Ureter (tissue), 1 donor: ENCODE measurements at places on chromosomes 12 and 14.

DNA sequence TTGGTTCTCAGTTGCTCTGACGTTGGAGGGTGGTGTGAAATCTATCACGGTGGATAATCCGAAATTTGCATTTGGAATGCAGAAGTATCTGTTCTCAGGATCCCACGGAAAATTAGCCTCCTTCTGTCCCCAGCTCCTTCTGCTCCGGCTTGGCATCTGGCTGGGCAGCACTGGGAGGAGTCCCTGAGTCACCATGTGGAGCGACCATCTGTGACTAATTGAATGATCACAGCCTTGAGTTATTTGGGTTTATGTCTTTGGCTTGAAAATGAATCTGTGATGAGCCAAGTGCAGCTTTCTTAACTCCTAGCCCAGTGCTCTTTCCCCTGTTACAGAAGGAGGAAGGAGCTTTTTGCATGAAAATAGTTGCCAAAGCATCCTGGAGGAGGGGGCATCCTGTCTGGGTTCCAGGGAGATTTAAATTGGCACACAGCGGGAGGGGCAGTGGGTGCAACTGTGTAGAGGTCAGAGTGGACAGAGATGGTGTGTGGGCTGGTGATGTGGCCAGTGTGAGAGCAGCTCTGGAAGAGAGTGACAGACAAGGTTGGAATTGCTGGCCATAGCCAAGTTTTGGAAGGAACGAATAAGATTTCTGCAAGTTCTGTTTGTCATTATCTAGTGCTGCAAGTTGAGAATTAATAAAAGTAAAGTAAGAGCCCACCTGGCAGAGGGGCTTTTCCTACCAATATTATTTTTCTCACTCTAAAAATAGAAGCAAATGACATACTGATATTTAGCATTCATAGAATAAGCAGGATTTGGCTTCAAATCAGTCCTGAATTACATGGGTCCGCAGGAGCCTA is 74.4 kb downstream of the SLC24A4 start:
- DNase-seq, result no peak

GRCh38 chr14:71665157-71665556 is 267.1 kb upstream of the RGS6 start:
- no peak for DNase-seq

DNA sequence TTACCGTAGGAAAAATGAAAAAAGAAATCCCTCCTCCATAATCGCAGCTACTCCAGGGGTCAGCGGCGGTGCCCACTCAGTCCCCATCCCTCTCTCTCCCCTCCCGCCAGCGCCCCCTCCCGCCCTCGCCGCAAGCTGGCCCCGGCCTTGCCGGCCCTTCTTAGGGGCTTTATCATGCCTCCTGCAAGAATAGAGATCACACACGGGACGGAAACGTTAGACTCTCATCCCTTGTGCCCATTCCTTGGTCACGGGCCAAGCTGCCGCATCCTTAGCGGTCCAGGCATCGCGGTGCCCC is 692 bp upstream of the COX14 start:
- DNase-seq, result no peak

DNA sequence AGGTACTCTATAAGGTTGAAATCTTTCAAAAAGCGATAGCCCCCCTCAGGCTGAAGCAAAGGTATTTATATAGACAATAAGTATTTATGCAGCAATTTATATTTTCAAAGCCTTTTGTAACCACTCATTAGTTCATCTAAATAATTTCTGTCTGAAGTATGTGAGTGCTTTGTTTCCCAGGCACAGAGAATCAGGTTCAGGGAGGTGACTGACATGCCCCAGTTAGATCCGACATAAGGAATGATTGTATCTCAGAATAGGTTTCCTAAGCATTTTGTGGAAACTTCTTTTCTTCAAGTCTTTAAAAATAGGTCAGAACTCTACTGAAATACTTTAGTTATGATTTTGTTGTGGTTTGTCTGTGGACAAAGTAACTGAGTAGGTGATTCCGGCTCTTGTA is 283.4 kb upstream of the G2E3 start:
- DNase-seq, result no peak
